ENCODE measurements at places on chromosomes 3 and 15.

DNA sequence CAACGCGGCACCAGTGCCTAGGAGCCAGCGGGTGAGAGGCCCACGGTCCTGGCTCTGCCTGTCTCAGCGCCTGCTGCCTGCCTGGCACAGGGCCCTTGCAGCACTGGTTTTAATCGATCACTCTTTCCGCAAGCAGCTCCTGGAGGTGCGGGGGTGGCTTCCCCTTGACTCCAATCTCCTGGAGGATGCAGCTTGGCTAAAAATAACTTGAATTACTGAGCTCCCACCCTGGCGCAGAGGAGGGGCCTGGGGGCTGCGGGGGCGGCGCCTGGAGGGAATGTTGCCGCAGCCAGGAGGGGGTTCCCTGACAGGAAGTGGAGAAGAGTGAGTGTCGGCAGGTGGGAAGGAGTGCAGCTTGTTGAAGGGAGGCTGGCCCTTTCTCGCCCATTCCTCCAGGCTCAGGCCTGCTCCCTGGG is 9.9 kb upstream of the RPL29 start:
- no peak for DNase-seq

- DNase-seq, result no peak
Observed at GRCh38 chr15:74866090-74866489, 7.1 kb downstream of the SCAMP2 start.

- no peak for DNase-seq
Observed at GRCh38 chr3:47634996-47635395, 56.3 kb upstream of the CSPG5 start.

- no peak for DNase-seq
Observed at GRCh38 chr3:135125171-135125801, 330.2 kb downstream of the EPHB1 start.

GRCh38 chr3:128623762-128624176 is 26.8 kb downstream of the RPN1 start:
- no peak for DNase-seq
